GM04503 (cell line): ENCODE measurements at places on chromosomes 2 and 18.

- no peak for DNase-seq
Measured at GRCh38 chr2:178101321-178102079, 10.7 kb upstream of the RBM45 start.

DNA sequence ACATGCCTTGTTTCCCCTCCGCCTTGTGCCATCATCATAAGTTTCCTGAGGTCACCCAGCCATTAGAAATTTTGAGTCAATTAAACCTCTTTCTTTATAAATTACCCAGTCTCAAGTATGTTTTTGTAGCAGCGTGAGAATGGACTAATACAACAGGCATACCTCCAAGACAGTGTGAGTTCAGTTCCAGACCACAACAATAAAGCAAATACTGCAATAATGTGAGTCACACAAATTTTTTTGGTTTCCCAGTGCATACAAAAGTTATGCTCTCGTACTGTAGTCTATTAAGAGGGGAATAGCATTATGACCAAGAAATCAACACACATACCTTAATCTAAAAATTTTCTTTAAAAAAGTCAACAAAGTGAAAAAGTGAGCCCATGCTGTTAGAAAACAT lies 217.2 kb downstream of the NR4A2 start:
- DNase-seq = peak; percentile 3

GRCh38 chr18:72612894-72613533 lies 68.9 kb upstream of the CBLN2 start:
- DNase-seq = no peak

- no peak for DNase-seq
Measured at GRCh38 chr2:63875131-63875527, 33.4 kb downstream of the UGP2 start.

DNA sequence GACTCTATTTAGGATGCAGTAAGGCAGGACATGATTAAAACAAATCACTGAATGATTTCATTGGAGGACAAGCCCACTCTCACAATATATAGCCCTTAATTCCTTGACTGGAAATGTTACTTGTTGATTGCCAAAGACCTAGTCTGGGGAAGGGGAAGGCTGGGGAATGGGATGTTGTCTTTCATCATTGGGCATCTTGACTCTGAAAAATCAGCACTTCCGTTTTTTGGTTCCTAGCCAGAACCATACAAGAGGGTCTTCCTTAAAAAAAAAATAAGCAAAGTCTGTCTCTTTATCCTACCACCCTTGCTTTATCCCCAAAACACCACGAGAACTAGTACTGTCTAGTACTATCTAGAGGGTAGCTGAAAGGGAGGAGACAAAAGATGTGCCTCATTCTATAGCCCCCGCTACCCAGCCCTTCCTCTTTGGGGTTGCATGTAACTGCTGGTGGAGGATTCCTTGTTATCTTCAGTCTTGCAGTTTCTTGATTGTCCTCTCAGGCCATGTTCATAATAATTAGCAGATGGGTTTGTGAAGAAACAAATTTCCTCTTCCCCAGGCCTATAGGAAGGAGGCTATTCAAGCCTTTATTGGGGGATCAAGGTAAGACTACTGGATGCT lies 55.8 kb downstream of the NEMP2 start:
- DNase-seq = no peak

- peak; percentile 73 for DNase-seq
Measured at GRCh38 chr2:238688193-238689153, 159.4 kb upstream of the TWIST2 start.

DNA sequence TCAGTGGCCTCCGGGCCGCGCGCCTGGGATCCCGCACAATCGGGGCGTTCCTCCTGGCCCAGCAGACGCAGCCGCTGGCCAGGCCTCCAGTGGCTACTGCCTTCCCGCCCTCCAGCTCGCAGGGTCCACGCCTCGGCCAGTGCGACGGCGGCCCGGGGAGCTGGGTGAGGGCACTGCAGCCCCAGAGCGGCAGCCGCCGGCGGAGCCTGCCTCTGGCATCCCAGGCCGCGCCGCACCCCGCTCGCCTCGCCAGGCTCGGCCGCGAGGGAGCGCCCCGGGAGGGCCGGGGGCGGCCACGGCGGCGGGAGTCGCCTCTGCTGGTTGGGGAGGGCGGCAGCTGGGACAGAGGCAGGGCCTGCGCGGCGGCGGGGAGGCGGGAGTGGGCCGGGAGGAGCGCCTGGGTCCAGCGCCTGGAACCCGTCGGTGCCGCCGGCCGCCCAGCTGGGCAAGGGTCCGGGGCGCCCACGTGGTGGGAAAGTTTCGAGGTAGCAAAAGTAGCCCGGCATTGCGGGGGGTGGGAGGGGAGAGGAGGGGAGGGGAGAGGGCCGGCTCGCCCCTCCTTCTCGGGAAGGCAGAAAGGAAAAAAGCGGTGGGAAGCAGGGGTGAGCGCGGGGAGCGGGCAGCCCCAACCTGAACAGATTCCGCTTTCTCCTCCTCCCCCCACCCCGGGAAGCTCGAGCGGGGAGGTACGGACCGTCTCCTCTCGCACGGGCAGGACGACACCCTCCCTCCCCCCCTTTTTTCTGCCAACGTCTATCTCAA lies 1.5 kb upstream of the INHBB start:
- DNase-seq = no peak

DNA sequence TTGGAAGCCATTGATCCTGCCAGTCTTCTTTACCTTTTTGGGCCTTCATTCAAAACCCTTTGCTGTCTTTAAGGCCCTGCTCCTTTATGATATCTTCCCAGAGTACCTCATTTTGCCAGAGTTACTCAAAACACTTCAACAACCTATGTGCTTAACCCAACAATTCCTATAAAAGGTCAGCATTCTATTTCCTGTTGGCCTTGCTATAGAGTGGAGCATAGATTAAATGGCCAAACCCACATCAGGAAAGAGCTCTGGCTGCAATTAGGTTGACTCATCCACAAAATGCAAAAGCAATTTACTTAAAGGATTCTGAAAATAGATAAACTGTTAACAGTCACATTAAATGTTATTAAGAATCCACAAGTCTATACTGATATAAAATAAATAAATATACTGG lies 21.2 kb downstream of the MRPL33 start:
- DNase-seq = no peak

GRCh38 chr2:236969767-236970655 lies 115.7 kb upstream of the COPS8 start:
- DNase-seq = no peak

- no peak for DNase-seq
Measured at GRCh38 chr2:237429753-237430152, 15.8 kb upstream of the COL6A3 start.

DNA sequence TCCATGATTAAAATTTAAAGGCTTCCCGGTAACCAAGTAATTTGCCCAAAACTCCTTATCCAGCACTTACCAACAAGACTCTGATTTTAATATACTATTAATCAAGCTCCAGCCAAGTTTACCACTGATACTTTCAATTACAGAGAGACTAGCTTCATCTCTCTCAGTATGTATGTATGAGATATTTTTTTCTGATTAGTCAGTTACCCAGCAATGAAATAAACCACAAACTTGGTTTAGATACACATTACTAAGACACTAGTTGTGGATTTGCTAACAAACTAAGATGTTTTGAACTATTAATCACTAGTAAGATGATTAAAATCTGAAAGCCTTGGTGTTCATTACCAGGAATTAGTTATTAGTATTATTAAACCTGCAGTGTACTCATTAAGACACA lies 1272.2 kb upstream of the ACVR2A start:
- peak; percentile 10 for DNase-seq

- DNase-seq = no peak
Measured at GRCh38 chr2:222024932-222025880, 273.6 kb downstream of the PAX3 start.

DNA sequence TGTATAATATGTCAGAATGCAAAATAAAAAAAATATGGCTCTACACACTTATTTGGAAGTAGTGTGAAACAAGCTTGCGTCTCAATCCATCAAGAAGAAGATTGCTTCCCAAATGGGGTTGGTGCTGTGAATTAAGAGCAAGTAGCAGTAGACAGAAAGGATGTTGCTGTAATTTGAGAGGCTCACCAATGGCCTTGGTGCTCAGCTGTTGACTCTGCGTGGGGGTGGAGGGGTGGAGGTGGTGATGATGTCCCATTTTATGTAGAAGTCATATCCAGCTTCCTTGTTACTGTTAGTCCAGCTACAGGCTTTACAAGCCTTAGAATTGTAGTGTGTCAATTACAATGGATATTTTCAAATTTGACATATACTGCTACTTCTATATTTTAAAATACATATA lies 223.4 kb upstream of the RND3 start:
- no peak for DNase-seq

DNA sequence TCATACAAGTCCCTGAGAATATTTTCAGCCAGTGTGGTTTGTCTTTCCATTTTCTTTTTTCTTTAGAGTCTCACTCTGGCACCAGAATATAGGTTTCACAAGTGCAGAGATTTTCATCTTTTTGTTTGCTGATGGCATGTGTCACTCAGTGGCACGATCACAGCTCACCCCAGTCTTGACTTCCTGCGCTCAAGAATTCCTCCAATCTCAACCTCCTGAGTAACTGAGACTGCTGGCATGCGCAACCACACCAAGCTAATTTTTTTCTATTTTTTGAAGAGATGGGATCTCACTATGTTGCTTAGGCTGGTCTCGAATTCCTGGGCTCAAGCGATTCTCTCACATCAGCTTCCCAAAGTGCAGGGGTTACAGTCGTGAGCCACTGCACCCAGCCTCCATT lies 23.9 kb downstream of the NBEAL1 start:
- DNase-seq = no peak

DNA sequence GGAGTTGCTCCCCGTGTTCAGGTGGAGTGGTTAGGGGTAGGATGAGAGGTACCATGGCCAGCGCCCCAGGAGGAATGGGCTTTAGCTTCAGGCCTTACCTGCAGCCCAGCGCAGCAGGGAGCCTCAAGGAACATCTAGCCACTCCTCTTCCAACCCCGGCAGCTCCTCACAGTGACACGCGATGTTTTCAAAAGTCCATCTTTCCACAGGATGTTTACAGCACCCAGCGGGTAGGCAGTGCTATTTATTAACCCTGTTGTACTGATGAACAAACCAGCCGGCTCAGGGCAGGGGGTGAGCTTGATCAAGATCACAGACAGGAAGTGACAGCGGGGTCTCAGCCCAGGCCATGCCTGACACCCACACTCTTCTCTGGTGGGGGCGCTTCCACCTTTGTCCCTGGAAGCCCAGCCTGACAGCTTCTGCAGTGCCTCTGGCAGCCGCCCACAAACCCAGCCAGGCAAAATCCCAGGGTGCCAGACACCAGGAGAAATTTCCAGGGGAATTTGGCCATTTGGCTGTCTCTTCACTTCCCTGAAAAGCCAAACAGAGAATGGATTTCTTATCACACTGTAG lies 18.4 kb upstream of the PRLH start:
- DNase-seq = no peak

GRCh38 chr2:156352911-156353310 lies 20.4 kb upstream of the NR4A2 start:
- DNase-seq = no peak

GRCh38 chr2:109337221-109337620 lies 208.2 kb downstream of the SH3RF3 start:
- DNase-seq = no peak

DNA sequence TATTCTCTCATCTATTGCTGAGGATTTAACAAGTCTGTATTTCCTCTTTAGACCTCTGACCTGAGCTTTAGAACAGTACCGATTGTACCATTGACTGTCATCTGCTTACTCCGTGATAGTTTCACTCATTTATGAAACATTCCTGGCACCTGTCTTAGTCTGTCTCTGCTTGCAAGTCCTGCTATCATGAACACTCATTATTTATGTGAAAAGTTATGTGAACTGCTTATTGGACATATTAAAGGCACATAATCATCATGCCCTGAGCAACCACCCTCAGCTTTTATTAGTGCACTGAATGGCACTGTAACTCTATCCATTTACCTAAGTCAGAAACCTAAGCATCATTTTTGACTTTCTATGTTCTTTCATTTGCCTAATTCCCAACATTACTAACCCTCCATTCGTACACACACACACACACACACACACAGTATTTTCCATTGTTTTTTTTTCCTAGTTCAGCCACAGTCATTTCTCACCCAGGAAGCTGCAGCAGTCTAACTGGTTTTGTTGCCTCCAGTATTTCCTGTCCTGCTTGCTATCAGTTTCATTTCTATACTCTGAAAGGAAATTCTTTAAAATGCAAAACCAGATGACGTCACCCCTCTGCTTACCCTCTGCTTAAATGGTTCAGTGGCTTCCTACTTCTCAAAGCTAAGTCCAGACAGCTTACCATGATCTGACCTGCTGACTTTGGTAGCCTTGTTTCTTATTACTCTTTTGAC lies 146.1 kb downstream of the HAUS1 start:
- no peak for DNase-seq

DNA sequence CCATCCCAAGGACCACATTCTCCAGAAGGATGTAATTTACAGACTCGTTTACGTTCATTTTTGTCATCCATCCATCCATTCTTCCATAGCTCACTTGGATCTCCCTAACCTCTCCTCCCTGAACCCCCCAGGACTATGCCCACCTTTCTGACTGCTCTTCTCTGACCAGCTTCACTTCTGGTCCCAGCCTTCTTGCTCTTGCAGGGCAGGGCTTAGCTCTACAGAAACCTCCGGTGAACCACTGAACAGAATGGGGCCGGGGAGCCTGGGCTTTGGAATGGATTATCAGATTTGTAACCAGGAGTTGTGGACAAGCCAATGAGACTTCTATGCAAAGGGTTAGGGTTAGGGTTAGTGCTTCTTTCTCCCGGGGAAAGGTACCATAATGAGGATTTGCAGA lies 95.0 kb downstream of the TGFA start:
- no peak for DNase-seq

DNA sequence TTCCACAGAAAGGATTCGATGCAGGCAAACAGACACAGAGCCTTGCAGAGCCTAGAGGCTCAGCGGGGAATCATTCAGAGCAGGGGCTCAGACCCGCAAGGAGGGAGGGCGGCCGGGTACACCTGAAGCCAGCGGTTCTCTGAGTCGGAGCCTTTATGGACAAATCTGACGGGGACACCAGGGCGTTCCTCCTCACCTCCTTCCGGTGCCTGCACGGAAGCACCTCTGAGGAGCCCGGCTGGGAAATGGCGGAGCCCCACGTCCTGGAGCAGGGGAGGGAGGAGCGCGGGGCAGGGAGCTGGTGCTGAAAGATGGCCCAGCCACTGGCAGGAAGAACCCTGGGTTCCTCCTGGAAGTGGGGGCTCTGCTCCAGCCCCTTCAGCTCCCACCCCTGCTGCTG lies 193.5 kb upstream of the ALKAL2 start:
- no peak for DNase-seq

GRCh38 chr2:150762571-150762970 lies 275.1 kb upstream of the RND3 start:
- DNase-seq = no peak

DNA sequence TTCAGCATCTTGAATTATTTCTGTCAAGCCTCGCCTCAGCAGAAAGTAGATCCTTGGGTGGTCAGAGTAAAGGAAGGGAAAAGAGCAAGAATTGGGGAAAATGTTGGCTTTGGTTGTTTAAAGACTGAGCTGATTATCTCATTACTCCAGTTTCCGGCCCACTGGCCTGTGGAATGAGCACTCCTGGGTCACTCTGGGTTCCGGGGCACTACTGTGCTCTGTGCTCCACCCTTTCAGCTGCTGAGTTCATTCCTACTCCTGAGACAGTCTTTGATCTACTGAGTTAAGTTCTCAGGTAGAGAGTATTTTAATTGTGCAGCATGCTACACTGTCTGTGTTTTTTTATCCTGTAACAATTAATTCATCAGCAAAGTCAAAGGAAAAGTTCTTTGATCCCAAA lies 427.7 kb downstream of the CDH2 start:
- no peak for DNase-seq
